ENCODE measurements at places on chromosomes 12 and 14. TPM values are rescaled to one million over a fixed set of nuclear protein-coding genes. Genes with fewer than 3 reads are reported as not detected.

The ENDOU gene
- 50.2 TPM for total RNA-seq

The CELA1 gene
- not detected for total RNA-seq

The EFCAB11 gene
- total RNA-seq, result 5.5 TPM

The ARL1 gene
- total RNA-seq, result 43.9 TPM

The APOF gene
- total RNA-seq, result not detected
